Stimulated activated CD4-positive, alpha-beta T cell treated with anti-CD3 and anti-CD28 coated beads, Interleukin-4, amount 100 ng/mL, for 4 hours (primary cell): ENCODE measurements at places on chromosomes 6 and 20.

- no peak for DNase-seq
Observed at GRCh38 chr6:137824896-137825295, 42.2 kb upstream of the TNFAIP3 start.

DNA sequence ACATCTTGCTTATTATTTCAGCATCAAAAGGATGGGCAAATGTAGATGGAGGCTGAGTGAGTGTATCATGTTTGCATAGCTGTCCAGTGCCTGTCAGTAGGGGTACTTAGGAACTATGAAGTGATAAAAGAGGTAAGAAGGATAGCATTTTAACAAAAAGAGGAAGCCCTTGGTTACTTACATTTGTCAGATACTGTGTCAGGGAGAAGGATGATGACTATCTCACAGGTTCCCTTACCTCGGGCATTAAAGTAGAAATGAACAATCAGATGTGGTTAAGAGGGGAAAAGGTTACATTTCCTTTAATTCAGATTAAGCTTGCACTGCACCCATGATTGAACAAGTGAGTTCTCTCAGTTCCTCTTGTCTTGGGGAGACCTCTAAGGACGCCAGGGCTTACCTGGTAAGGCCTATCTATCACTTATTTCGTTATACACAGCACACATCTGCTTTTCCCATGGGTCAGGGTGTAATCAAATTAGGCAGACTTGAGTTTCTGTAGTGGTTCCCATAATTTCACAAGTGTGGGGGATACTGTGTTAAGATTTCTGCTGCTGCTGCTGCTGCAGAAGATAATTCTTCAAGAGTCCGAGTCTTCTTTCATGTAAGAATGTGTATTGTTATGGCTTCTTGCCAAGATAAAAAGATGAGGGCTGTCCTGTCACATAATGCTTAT lies 4.5 kb downstream of the FOXO3 start:
- DNase-seq, result peak; percentile 4

DNA sequence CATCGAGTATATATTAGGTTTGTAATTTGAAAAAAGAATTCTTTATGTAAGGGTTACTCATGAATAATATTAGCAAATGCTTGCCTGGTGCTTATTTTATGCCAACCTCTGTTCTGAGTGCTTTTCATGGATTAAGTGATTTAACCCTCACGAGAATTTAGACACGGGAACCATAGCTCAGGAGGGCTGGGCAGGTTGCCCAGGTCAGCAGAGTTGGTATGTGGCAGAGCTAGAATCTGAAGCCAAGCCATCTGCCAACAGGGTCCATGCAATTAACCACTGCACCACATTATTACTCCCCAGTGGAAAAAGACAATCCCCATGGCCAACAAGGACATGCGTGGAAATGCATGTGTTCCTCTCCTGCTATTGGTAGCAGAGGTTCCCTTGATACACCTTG lies 345.6 kb downstream of the CDC5L start:
- no peak for DNase-seq

GRCh38 chr6:33820243-33820642 lies 16.4 kb upstream of the MLN start:
- DNase-seq, result no peak
